ENCODE measurements at places on chromosomes 2 and 18. TPM values are rescaled to one million over a fixed set of nuclear protein-coding genes. Genes with fewer than 3 reads are reported as not detected.

DNA sequence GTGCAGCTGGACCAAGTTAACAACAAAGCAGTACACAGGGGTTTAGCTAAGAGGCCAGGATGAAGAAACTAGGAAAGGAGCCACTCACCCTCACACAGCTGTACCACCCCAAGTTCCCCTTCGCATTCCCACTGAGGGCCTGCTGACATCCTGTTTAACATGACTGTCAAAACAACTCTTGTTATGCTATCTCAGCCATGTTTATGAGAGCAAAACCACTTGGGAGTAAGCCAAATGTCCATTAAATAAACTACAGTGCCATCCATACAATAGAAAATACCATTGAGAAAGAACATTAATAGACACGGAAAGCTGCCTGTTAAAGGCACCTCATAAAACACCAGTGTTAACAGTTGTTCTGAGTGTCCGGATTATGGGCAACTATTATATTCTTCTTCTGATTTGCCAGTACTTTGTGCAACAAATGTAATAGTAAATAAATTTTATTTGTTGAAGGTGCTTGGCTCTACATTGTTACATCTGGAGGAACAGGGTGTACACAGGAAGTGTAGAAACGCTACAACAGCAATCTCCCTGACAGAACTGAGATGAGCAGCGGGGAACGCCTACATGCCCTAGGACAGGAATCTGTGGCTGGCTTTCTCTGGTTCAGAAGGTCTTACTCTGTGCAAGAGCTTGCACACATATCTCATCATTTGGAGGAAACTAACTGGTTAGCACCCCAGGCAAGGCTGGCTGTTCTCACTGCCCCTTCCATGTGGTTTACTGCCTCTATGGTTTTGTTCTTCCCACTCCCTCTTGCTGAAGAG lies 85.6 kb downstream of the EHD3 start:
- peak; percentile 40 for DNase-seq

- no peak for DNase-seq
Observed at GRCh38 chr18:57753063-57753462, 50.1 kb downstream of the ATP8B1 start.

DNA sequence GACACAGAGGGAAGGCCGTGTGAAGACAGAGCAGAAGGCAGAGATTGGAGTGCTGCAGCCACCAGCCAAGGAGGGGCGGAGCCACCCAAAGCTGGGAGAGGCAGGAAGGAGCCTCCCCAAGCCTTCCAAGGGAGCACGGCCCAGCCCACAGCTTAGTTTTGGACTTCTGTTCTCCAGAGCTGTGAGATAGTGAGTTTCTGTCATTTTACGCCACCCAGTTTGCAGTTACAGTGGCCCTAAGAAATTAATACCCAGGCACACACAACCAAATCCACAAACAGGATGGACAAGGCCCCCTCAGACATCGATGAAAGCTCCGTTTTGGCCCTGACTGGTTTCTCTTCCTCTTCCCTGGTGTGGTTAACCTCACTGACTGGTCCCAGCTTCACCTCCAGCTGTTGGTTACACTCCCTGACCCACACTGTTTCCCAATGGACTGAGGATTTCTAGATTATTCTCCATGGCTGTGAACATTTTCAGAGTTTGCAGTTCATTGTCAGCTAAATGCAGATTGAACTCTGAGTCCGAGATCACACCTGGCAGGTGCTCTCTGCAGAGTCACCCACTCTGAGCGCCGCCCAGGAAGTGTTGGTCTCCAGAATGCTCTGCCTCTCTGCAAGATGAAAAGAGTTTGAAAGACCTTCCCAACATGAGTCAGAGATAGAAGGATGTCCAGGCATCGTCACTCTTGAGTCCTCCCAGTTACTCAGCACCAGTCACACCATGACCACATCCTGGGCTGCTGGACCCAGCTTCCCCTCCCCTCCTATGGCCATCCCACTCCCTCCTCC lies 100.2 kb downstream of the TWIST2 start:
- DNase-seq, result peak; percentile 18

GRCh38 chr2:145654746-145655145 lies 1134.8 kb upstream of the ZEB2 start:
- DNase-seq, result no peak

DNA sequence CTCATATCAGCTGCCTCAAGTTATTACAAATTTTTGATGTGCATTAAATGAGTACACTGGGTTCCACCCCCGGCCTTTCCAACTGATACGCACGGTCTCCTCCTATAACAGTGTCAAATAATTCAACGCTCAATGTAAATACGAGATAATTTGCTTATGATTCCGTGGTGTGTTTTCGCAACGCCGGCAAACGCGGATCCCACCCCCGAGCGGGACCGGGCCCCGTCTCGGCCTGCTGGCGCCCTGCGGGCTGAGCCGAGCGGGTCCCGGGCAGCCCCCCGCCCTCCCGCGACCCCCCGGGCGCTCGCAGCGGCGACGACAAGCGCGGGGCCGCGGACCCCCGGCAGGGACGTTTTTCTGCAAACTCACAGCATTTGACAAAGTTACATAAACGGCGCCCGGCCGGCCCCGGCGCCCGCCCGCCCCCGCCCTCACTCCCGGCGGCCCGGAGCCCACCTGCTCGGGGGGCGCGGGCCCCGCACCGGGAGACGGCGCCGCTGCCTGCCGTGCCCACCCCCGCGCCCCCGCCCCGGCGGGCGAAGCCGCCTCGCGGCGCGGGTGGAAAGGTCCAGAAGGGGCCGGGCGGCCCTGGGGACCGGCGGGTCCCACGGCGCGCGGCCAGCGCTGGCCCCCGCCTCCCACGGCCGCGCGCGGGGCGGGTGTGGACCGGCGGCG lies 762 bp downstream of the HDAC4 start:
- DNase-seq, result peak; percentile 40

The MYO5B gene
- not detected for total RNA-seq

The PTPN2 gene
- 52.9 TPM for total RNA-seq

DNA sequence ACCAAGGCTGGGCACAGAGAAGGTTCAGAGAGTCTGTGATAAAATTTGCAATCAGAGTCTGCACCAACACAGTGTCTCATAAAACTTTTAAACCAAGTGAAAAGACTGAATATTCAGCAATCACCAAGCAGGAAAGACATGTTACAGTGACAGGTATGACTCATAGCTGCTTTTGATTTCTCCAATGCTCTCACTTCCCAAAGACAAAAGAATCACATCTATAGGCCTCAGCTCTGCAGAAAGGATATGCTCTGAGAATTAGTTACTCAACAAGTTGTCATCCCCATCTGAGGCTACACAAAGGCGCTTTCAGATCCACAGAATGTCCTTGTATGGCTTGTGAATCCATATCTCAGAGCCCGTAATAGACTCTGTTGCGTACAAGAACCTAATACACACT lies 92.5 kb downstream of the KCNF1 start:
- no peak for DNase-seq

GRCh38 chr2:174247474-174248186 lies 702 bp downstream of the OLA1 start:
- peak; percentile 24 for DNase-seq

DNA sequence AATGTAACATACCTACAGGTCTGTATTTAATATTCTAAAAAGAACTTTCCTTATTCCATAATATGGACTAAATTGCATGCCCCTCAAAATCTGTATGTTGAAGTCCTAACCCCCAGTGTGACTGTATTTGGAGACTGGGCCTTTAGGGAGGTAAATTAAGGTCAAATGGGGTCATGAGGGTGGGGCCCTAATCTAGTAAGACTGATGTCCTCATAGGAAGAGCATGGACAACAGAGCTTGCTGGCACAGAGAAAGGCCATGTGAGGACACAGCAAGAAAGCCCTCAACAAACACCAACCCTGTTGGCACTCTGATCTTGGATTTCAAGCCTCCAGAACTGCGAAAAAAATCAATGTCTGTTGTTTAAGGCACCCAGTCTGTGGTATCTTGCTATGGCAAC lies 18.6 kb downstream of the SF3B1 start:
- DNase-seq, result no peak

GRCh38 chr2:29762239-29762638 lies 159.1 kb downstream of the ALK start:
- no peak for DNase-seq

DNA sequence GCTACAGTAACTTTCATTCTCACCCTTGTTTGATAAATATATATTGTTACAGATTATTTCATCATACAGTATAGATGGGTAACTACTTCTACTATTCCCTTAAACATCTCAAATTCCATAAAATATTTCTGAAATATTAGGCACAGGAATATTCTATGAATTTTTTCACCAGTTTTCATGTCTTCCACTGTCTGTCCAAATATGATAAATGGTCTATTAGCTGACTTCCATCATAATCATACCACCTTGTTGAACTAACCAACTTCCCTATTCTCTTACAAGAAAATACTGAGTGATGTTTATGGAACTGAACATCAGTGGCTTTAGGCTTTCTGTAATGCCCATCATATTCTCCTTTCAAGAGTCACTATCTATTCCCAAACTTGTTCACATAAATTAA lies 82.4 kb downstream of the TRAPPC8 start:
- DNase-seq, result no peak

The CD207 gene
- not detected for total RNA-seq

DNA sequence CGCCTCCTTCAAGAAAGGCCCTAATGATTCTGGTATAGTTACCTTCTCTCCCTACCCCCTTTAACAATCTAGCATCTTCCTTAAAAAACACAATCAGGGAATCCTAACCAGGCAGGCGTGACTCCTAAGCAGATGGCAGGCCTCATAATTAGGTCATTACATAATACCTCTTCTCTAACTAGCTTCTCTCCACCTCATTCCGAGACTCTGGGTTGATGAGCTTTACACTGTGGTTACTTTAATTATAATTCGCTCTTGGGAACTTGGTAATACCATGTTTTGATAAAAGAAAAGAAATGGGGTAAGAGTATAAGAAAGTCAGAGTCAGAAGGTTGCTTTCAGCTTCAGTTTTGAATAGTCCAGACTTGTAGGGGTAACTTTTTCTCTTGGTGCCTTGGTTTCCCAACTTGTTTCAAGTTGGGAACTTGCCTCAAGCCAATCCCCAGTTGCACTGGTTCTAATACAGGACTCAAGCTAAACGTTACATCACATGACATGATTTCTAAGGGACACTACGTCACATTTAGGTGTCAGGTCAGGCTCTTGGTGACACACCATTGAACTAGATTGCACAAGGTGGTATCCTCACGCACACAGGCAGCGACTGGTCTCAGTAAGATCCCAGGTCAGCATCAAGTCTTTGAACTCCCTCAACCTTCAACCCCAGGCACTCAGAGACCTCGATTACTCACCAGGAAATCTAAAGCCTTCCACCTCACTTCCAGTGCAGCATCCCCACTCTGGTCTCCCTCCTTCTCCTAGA lies 59.2 kb downstream of the AAK1 start:
- no peak for DNase-seq

The PLGLB2 gene
- total RNA-seq, result 0.39 TPM

- DNase-seq, result peak; percentile 76
Observed at GRCh38 chr2:134320930-134321329, 67.1 kb downstream of the MGAT5 start.

The CTAGE1 gene
- total RNA-seq, result not detected

The CRYGD gene
- total RNA-seq, result not detected

DNA sequence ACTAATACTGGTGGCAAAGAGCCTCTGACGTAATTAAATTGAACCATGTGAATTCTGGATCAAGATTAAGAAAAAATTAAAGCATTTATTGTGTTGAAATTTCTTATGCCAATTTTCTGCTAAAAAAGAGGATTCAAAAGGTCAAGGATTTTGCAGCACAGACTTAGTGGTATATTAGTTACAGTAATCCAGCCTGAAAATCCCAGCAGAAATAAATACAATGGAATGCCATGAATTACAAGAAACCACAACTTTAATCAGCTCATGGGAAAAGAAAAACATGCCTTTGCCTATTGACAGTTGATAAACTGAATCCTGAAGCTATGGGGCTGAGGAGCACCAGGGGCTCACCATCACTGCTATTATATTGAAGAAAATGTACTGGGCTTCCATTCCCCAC lies 114.8 kb upstream of the SATB2 start:
- no peak for DNase-seq

- no peak for DNase-seq
Observed at GRCh38 chr2:191233533-191233932, 11.7 kb upstream of the MYO1B start.

The NDC80 gene
- 91.3 TPM for total RNA-seq

- no peak for DNase-seq
Observed at GRCh38 chr2:200423541-200423940, 86.3 kb downstream of the KCTD18 start.

- DNase-seq, result no peak
Observed at GRCh38 chr2:9484533-9484932, 10.2 kb downstream of the IAH1 start.

The VSNL1 gene
- total RNA-seq, result not detected

The SNED1 gene
- total RNA-seq, result 3.5 TPM

The TUBB6 gene
- total RNA-seq, result 8.3 TPM

The STARD6 gene
- total RNA-seq, result not detected

GRCh38 chr2:146131785-146132184 lies 1611.9 kb upstream of the ZEB2 start:
- no peak for DNase-seq

- DNase-seq, result no peak
Observed at GRCh38 chr18:29512761-29513160, 1335.8 kb upstream of the CDH2 start.

The KCNK3 gene
- not detected for total RNA-seq

DNA sequence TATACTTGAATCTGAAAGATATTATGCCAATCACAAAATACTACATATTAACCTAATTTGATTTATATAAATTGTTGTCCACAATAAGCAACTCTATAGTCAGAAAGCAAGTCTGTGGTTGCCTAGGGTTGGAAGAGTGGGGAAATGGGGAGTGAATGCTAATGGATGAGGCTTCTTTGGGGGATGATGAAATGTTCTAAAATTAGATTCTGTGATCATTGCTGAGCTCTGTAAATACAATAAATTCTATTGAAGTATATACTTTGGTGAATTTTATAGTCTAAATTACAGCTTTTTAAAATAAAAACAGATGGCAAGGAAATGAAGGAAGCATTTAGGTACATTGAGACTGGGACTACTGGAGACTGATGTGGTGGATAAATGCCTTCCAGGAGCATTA lies 275.5 kb downstream of the MBD2 start:
- no peak for DNase-seq

The RSAD2 gene
- total RNA-seq, result 74.5 TPM

- DNase-seq, result no peak
Observed at GRCh38 chr2:216308576-216308975, 63.7 kb downstream of the MARCHF4 start.

DNA sequence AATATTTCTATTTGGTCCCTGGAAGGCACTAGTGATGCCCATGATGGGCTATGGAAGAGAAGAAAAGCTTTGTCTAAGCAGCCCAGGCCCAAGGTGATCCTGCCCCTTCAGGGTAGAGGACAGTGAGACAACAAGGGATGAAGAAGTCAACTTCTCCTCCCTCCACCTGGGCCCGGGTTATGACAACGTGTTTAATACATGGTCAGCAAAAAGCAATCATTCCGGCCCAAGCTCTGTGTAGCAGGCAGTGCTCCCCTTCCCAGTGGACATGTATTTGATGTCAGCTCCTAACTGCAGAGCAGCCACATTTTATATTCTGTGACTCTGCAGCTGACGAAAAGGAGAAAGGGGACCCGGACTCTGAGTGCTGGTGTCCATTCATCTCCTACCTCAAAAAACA lies 67.2 kb upstream of the MFF start:
- no peak for DNase-seq

DNA sequence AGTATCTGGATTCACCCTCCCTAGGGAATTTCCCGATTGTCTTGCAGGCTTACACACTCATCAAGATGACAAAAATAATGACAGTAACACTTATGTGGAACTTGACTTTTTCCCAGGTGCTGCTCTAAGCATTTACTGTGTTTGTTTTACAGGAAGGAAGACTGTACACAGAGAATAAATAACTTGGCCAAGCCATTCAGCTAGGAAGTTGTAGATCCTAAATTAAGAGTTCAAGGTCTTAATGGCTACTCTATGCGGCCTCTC lies 549 bp upstream of the DPP4 start:
- DNase-seq, result no peak

The TLX2 gene
- total RNA-seq, result 0.44 TPM

The BOLA3 gene
- 79.7 TPM for total RNA-seq

All from activated CD8-positive, alpha-beta T cell treated with anti-CD3 and anti-CD28 coated beads, Interleukin-2, amount 10 ng/mL, durations not matched to agents 7 days and 5 days (primary cell).